ENCODE measurements at places on chromosomes 1 and 21.

DNA sequence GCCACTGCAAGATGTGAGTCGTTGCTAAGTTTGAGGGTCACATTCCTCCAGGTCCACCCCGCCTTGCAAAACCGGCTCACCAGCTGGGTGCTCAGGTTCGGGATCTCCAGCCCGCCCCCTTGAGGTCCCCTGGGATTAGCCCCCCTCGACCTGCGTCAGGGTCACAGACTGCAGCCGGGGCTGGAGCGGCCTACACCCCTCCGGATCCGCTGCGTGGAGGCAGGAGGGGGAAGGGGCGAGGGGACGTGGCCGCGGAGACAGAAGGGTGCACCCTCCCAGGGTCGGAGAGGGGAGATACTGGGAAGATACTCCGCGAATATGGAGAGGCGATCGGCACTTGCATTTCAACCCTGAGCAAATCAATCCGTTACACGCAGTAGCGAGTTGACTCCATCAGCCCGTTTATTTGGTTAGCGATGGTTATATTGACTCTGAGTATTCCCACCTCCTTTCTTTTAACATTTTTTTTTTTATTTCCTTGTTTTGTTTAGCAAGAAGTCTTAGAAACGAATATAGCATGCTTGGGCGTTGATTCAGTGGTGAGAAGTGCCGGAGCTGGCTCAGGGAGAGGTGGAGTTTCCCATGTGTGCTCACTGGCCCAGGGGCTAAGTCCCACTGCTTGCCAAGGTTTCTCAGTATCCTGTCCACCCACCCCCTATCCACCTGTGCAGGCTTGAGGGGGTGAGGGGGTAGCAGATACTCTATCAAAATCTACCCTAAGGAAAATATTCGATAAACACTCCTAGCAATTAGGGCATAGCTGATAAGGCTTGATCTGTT, 997 bp downstream of the IFNAR2 start:
- DNase-seq, result peak; percentile 29

DNA sequence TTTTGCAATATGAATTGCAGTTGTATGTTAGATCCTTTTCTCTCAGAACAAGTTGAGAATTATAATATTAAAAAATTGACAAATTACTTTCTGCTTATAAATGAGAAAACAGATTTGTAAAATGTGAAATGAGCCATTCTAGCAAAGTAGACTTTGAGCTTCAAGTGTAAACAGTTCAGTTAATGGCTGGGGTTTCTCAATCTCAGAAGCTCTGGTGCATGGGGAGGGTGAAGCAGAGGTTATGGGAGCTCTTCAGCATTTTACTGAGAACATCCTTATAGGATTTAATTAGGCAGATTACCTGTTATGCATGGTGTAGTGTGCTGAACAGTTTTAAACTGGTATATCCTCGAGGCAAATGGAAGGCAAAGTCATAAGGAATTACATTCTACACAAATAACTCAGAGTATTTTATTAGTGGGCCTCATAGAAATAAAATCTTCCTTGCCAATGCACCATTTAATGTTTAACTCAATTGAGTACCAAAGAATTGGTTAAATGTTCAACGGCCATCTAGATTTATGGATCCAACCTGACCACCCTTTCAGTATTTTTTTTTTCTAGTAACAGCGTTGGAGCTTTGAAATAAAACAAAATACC, 1143.6 kb upstream of the ADGRL2 start:
- no peak for DNase-seq

DNA sequence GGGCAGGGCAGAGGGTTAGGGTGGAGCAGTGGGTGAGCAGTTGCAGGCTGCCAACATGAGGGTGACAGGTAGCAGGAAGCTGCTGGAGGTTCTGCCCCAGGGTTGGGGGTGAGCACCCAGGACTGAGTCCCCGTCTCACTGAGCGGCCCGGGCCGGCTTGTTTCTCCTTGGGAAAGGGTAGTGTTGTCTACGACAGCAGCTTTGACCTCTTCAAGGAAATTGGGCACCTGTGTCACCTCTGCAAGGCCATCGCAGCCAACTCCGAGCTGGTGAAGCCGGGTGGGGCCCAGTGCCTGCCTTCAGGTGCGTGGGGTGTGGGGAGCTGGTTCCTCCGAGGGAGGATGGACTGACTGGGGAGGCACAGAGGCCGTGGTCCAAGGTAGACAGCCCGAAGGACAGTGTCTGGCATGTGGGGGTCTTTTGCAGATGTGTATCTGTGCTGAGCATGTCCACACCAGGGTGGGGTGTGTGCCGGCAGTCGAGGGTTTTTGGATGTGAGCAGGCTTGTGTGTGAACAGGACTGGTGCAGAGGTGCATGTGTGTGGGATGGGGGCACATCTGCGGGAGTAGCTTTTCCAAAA, 51.9 kb downstream of the DISP3 start:
- DNase-seq, result no peak

- DNase-seq, result no peak
Measured at GRCh38 chr1:225942574-225942973, 1.6 kb upstream of the LEFTY2 start.

GRCh38 chr21:38475519-38475918, 22.8 kb downstream of the ERG start:
- no peak for DNase-seq

DNA sequence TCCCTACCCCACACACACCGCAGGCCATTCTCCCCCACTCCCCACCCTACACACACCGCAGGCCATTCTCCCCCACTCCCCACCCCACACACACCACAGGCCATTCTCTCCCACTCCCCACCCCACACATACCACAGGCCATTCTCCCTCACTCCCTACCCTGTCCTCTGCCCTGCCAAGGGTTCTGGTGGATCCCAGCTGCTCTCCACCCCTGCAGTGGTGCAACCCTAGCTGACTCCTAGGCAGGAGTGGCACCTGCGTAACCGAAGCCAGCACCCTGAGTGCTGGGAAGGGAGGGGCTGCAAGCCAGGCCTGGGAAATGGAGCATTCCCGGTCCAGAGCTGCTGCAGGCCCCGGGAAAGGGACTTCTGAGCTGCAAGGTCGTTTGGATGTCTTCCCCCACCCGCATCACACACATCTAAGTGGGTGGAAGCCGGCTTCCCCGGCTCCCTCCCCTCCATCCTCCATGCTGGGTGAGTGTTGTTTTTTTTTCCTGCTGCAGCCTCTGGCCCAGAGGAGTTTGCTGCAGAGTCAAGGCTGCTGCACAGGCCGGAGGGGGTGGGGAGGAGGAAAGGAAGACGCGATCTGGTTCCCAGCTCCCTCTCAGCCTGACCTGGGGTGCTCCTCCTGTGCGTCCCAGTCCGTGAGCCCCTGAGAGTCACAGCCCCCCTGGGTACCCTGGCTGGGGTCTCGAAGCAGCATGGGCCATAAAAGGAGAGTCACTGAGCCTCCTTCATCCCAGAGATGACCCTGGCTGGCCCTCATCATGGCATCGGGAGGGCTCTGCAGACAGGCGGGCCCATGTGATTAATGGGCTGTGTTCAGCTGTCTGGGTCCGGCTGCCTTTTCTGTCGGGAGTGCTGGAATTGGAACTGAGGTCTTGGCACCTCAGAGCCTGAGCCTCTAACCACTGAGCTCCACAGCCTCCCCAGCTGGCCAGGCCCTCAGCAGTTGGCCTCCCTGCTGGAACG, 16.1 kb downstream of the H6PD start:
- no peak for DNase-seq

- no peak for DNase-seq
Measured at GRCh38 chr1:23362218-23362713, 7.4 kb downstream of the ZNF436 start.

DNA sequence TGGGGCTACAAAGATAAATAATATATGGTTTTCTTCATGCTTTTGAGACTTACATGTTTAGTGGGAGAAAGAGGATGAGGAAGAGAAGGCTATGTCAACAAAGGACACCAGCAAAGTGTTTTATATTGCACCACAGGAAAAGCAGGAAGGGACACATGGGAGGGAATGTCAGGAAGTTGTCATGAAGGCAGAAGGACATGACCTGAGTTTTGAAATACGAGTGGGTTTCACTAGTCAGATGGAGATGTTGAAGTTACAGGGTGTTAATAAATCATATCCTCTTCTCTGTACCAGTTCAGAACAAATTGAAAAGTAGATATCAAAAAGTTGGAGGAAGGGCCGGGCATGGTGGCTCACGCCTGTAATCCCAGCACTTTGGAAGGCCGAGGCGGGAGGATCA, 18.2 kb upstream of the AGO1 start:
- DNase-seq, result no peak

GRCh38 chr1:12196641-12197482, 30.1 kb downstream of the TNFRSF1B start:
- DNase-seq, result no peak

Data from HS-27A (cell line).